AG10803 (cell line): ENCODE measurements at places on chromosomes 12 and 14.

- DNase-seq: peak; percentile 53
Observed at GRCh38 chr14:75141967-75142366, 15.1 kb upstream of the NEK9 start.

- no peak for DNase-seq
Observed at GRCh38 chr12:124667506-124668326, 100.3 kb upstream of the NCOR2 start.

DNA sequence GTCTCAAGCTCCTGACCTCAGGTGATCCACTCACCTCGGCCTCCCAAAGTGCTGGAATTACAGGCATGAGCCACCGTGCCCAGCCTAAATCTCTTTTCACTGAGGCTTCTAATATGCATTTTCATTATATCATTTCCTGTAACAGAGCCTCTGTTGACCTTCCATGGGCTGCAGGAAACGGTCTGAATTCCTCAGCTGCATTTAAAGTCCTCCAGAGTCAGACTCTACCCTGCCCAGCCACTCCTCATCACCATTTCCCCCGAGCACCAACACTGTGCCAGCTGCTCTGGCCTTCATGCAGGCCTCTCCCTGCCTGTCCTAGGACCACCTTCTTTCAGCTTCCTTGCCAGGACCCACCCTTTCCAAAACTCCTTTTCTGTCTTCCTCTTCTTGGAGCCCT, 9.8 kb upstream of the NFKBIA start:
- peak; percentile 40 for DNase-seq

GRCh38 chr14:82046512-82047226, 513.0 kb upstream of the SEL1L start:
- no peak for DNase-seq

GRCh38 chr14:101844219-101844618, 82.7 kb downstream of the PPP2R5C start:
- DNase-seq: no peak

GRCh38 chr12:12818701-12819100, 5.6 kb downstream of the DDX47 start:
- no peak for DNase-seq

DNA sequence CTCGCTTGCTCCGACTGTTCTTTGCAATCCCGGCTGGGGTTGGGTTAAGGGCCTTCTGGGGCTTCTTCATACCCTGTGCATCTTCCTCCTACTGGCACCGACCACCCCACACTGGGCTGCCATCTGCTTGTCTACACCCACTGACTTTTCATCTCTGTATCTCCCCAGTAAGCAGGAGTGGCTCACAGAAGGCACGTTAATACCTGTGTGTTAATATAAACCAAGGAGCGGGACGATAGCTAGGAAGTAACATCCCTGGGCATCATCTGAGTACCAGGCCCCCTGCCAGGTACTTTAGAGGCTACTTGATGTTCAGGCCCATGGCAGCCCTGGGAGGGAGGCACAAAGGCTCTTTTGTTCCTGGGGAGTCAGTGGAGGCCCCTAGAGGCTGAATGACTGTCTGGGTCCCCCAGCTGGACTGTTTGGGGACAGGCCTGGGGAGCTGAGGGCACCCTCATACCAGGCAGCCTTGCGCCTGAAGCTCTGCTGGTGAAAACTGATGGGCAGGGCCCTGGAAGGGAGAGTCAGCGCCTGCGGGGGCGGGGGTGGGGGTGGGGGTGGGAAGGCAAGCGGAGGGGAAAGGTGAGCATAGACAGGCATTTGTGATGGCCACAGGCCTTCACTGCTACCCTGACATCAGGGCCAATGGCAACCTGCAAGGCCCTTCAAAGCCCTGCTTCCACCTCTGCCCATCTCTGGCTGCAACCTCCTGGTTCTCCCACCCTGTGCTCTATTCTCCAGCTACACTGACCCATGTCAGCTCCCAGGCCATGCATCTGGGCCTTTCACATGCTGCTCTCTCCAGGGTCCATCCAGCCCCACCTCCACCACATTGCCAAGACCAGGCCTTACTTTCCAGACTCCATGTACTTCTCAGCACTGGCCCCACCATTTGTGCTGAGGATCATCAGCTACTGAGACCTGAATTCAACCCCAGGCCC, 34.2 kb upstream of the DEGS2 start:
- DNase-seq: no peak

GRCh38 chr12:85794531-85794930, 41.7 kb downstream of the RASSF9 start:
- DNase-seq: peak; percentile 52

DNA sequence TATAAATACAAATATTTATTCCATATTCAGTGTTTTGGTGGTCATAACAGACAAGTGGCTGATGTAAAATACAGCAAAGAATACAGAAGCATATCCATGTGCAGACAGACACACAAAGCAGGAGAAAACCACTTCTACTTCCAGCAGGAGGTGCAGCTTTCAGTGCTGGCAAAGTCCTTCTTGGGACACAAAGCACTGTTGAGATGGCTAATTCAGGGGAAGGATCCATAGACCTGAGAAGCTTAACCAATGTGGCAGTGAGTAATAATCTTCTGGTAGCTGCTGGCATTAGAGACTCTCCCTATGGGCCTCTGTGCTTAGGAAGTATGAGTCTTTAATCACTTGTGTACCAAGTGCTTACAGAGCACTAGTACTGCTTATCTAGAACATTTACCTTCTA, 26.8 kb downstream of the AMN1 start:
- DNase-seq: peak; percentile 17

DNA sequence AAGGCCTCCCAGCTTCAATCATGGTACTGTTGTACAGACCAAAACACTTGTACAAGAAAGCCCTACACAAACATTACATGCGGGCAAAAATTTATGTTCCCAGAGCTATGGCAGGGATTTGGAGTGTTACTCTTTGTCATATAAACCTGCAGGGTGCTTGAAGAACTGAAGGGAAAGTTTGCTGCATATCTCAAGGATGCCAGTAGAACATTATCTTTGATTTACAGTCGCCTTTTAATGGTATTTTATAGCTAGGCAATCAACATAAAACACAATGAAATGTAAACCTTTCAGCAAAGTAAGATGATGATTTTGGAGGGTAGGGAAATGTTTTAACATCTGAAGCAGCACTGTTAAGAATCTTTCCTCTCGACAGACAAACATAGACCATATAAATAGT, 305.6 kb downstream of the KCNH5 start:
- DNase-seq: no peak

- no peak for DNase-seq
Observed at GRCh38 chr12:48615681-48616080, 45.8 kb upstream of the LALBA start.

GRCh38 chr14:94290197-94290596, 2.9 kb downstream of the SERPINA10 start:
- DNase-seq: no peak

DNA sequence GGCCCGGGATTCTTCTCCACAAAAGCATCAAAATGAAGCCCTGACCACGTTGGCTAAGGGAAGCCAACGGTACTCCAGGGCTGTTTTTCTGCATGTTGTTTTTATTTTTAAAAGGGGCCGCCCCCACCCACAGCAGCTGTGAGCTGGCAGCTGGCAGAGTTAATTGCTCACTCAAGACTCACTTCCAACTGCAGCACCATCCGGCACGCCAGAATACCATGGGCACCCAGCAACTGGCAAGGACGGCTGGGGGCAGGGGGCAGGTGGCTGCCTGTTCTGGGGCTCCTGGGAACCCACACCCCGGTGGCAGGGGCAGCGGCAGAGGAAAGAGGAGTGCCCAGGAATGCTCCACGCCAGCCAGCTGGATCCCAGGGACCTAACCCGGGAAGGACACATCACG, 44.3 kb downstream of the NCOR2 start:
- DNase-seq: peak; percentile 53

DNA sequence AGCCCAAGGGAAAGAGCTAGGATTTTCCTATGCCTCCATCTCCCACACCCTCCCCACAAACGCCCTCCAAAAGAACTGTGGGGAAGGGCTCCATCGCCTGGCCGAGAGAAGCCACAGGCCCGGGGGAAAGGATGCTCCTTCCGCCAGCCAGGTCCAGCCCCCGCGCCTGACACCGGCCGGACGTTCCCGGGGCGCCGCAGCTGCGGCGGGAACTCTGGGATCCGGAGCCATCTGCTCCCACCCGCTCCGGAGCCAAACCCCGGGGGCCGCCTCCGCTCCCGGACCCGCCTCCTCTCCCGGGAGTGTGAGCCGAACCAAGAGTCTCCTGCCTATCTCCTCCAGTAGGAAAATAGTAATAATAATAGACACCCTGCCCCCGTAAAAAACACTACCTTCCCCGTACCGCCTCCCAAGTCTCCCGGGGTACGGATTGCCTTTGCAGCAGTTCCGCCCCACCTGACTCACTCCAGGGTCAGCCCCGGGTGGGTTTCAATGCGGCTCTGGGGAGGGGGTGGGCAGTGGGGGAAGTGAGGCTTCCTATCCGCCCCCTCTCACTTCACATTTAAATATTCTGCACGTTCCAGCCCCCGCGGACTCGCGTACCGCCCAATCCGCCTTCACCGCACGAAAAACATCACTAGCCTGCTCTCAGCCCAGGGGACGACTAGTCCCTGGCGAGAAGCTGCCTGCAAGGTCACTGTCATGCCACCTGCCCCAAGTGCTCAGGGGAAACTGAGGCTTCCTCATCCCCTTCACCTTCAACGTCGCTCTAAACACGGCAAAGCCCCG, 2.4 kb downstream of the AGAP2 start:
- DNase-seq: no peak

GRCh38 chr14:81305743-81306142, 85.0 kb upstream of the GTF2A1 start:
- no peak for DNase-seq

GRCh38 chr12:101299346-101299745, 19.4 kb downstream of the UTP20 start:
- peak; percentile 1 for DNase-seq

- DNase-seq: no peak
Observed at GRCh38 chr14:100660882-100661635, 65.6 kb upstream of the DLK1 start.

GRCh38 chr14:92217936-92218335, 96.2 kb downstream of the CPSF2 start:
- peak; percentile 58 for DNase-seq

DNA sequence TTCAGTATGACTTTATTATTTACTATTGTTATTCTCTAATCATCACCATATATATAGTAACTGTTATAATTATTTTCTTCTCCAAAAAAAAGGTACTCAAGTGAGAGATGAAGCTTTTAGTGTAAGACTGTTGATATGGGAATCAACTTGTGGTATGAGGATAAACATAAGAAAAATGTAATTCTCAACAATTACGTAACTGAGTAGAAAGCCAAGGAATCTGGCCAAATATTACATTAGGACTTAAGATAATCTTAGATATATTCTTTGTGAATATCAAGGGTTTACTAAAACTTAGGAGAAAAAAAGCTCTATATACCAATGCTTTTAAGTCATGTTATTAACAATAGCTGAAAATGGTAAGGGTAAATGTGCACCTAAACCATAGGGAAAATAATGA, 13.3 kb downstream of the SENP1 start:
- DNase-seq: peak; percentile 41

- DNase-seq: no peak
Observed at GRCh38 chr12:19194963-19195362, 65.4 kb downstream of the PLEKHA5 start.
